ENCODE measurements at places on chromosomes 1 and 21. TPM values are rescaled to one million over a fixed set of nuclear protein-coding genes. Genes with fewer than 3 reads are reported as not detected.

TMEM81 gene
- 3.4 TPM for total RNA-seq

C1orf105 gene
- total RNA-seq = not detected

GNAT2 gene
- 1.4 TPM for total RNA-seq

MTF2 gene
- 49.9 TPM for total RNA-seq

GPATCH3 gene
- total RNA-seq = 14.5 TPM

ZMYND12 gene
- 0.84 TPM for total RNA-seq

CDA gene
- not detected for total RNA-seq

BEND5 gene
- total RNA-seq = 7.2 TPM

C4BPA gene
- total RNA-seq = not detected

TNFRSF9 gene
- total RNA-seq = 270 TPM

PLEKHA6 gene
- 0.25 TPM for total RNA-seq

ASTN1 gene
- not detected for total RNA-seq

PCP4L1 gene
- total RNA-seq = not detected

TRABD2B gene
- not detected for total RNA-seq

FCRL2 gene
- not detected for total RNA-seq

KRTAP12-2 gene
- total RNA-seq = not detected

IFI16 gene
- 203 TPM for total RNA-seq

ADGRL2 gene
- not detected for total RNA-seq

GREM2 gene
- not detected for total RNA-seq

VSIG8 gene
- total RNA-seq = not detected

OLIG1 gene
- not detected for total RNA-seq

PLA2G2D gene
- total RNA-seq = not detected

DDR2 gene
- total RNA-seq = 0.17 TPM

HDGF gene
- 303 TPM for total RNA-seq

KIAA0040 gene
- total RNA-seq = 29.2 TPM

IL6R gene
- total RNA-seq = 1.0 TPM

SPRR2F gene
- total RNA-seq = not detected

CFAP107 gene
- total RNA-seq = not detected

CHI3L1 gene
- total RNA-seq = not detected

FCER1A gene
- total RNA-seq = not detected

KIF26B gene
- total RNA-seq = 0.31 TPM

ERG gene
- not detected for total RNA-seq

OPTC gene
- not detected for total RNA-seq

WNT3A gene
- total RNA-seq = not detected

SLC30A2 gene
- total RNA-seq = not detected

OR6N1 gene
- not detected for total RNA-seq

CD1C gene
- 0.78 TPM for total RNA-seq

PROK1 gene
- total RNA-seq = not detected

OR10T2 gene
- not detected for total RNA-seq

FCER1G gene
- 1.1 TPM for total RNA-seq

STUM gene
- total RNA-seq = not detected

MKNK1 gene
- total RNA-seq = 28.9 TPM

CFAP141 gene
- total RNA-seq = not detected

FCN3 gene
- total RNA-seq = not detected

SLC44A3 gene
- total RNA-seq = not detected

THEM5 gene
- total RNA-seq = not detected

TIE1 gene
- 0.59 TPM for total RNA-seq

TFF3 gene
- not detected for total RNA-seq

Measured in activated CD8-positive, alpha-beta memory T cell treated with anti-CD3 and anti-CD28 coated beads for 36 hours (primary cell).